Dermis microvascular lymphatic vessel endothelial cell (primary cell): ENCODE measurements at places on chromosomes 1 and 21. TPM values are rescaled to one million over a fixed set of nuclear protein-coding genes. Genes with fewer than 3 reads are reported as not detected.

CYP4A11 gene
- not detected in 2 replicates for total RNA-seq

- no peak for DNase-seq
Measured at GRCh38 chr21:44414291-44415072, 40.8 kb upstream of the LRRC3 start.

GRCh38 chr1:62401034-62401760 lies 35.7 kb upstream of the USP1 start:
- DNase-seq = no peak

DNA sequence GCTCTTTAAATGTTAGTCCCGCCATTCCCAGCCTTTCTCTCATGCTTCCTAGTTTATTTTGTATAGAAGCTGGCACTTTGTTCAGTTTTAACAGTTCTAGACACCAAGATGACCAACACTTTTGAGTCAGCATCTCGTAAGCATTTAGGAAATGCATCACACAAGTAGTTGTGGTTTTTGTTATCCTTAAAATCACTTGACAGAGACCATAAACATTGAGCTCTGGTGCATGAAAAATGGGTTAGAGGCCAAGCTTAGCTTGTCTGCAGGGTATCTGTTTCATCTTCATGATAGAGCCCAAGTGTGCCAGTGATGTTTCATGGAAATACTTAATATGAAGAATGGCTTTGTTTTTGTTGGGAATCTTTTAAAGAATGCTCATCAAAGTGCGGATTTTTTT lies 159.7 kb downstream of the DISP1 start:
- no peak for DNase-seq

DNA sequence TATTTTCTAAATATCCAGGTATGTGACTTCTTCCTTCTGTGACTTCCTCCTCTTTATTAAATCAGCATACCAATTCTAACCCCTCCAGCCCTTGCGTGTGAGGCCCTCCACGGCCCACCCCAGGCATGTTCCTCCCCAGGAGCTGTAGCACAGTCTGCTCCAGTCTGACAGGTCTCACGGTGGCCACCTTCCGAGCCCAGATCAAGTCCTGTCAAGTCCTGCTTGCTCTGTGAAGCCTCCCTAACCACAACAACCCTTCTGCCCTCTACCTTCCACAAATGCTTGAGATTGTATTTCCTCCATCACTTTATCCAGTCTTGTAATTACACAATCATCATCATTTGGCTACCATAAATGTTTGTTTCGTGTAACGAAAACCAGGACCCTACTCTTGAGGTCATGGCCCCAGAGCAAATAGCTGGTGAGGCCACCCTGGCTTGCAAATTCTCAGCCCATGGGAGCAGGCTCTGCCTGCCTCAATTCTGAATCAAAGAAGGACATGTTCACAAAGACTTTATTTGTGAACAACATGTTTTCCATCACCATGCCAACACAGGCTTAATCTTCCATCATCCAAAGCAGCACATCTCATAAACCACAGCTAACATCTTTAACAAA lies 33.0 kb upstream of the S100A7 start:
- DNase-seq = no peak

DNA sequence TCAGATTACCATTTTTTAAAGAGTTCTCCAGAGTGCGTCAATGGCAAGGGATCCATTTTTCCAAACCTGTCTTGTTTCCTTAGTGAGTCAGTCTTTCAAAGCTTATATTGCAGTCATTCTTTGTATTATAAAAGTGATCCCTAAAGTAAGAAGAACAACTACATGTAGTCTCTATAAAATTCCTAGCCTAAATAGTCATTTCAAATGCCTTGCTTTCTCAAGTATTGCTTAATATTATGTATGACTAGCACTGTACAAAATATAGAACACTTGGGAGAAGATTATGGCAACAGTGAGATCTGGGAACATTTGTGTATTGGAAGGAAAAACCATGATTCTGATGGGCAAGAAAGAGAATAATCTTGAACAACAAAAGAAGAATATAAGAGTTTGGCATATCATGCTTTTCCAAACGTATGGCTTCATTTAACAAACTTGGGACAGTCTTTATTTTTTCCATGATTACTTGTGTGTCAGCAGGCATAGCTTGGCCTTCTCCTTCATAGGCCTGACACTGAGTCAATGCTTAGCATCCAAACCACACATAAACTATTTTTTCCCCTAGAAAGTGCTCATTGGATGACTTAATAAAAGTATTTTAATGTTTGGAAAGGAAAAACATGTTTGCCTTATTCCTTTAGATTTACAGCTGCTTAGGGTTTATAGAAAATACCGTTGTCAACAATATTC lies 547.4 kb downstream of the LTN1 start:
- DNase-seq = no peak

GUCA2B gene
- not detected in 2 replicates for total RNA-seq

GJA9 gene
- not detected in 2 replicates for total RNA-seq

GPR157 gene
- 3.9 and 5.1 TPM in 2 replicates for total RNA-seq

- no peak for DNase-seq
Measured at GRCh38 chr1:25197235-25197975, 34.9 kb downstream of the SYF2 start.

GPR25 gene
- total RNA-seq = not detected in 2 replicates

GRCh38 chr1:80535466-80535865 lies 1265.3 kb upstream of the ADGRL2 start:
- no peak for DNase-seq

CD53 gene
- total RNA-seq = not detected in 2 replicates

DNA sequence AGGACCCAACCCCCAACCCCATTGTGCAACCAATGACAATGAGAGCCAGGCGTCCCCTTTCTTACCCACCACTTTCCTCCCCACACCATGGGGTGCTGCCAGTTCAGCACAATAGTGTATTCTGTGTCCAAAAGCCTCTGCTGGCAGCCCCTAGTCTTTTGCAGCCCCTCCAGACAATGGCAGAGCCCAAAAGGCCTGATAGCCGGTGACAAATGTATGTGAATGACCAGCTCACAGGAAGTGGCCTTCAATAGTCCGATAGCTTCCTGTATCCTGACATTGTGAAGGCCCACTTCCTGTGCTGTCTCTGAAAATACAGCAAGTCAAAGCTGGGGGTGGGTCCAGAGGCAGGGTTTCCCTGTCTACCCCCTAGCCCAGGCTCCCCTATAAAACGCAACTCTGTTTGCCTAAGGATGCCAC lies 16.6 kb downstream of the SMIM12 start:
- DNase-seq = peak; percentile 94

B3GALT2 gene
- total RNA-seq = 1.5 and 3.7 TPM in 2 replicates

DNA sequence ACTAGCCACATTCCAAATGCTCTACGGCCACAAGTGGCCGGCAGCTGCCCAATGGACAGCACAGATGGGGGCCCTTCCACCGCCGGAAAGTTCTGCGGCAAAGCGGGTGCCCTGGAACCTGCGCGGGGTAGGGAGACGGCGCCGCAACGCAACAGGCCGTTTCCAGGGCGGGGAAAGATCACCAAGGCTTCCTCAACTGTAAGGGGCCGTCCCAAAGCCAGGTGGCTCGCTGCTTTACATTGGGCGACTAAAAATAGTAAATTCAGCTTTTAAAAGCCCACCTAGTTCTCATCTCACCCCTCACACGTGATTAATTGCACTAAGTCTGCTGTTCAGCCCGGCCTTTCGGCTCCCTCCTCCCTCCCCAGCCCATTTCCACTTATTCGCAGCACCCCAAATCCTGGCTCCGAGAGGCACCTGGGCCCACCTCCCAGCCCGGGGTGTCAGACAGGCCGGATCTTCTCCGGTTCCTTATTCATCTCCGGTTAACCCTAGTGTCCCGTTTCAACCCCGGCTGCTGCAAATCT lies 643 bp downstream of the CFAP298 start:
- peak; percentile 52 for DNase-seq

WNT2B gene
- total RNA-seq = 0.51 and 1.0 TPM in 2 replicates

KDM1A gene
- total RNA-seq = 85.7 and 97.2 TPM in 2 replicates

CFAP74 gene
- total RNA-seq = not detected in 2 replicates

DNA sequence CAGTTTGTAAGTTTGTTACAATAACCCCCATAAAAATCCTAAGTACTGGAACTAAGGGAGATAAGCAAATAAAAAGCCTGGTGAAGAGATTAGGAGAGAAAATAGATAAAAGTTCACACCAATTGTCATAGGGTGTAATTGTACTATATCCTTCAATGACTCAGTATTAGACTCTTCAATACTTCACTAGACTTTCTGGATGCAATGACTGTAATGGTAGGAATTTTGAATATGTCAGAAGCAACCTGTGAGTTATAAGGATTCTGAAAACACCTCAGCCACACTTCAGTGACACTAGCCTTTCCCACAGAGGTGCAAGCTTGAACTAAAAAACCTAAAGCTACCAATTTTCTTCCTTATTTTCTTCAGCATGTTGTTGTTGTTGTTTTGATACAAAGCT lies 147.9 kb downstream of the PTGER3 start:
- DNase-seq = no peak

DNA sequence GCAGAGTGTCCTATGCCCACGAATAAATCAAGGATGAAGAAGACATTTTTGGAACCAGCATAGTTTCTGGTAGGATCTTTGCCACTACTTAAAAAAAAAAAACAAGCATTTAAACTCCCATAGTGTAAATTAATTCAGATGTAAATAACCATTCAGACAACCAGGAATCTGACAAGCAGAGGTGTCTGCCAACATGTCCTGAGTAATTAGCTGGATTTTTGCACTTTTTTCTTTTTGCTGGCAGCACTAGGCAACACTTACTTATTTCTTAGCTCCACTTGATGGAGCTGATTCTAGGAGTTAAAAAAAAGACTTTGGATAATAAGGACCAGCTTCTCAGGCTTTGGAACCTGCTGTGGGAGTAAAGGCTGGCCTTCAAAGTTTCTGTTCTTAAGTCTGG lies 27.6 kb upstream of the CNIH3 start:
- no peak for DNase-seq

GRCh38 chr1:55150880-55151588 lies 64.1 kb downstream of the USP24 start:
- no peak for DNase-seq

RAB25 gene
- not detected in 2 replicates for total RNA-seq

DNA sequence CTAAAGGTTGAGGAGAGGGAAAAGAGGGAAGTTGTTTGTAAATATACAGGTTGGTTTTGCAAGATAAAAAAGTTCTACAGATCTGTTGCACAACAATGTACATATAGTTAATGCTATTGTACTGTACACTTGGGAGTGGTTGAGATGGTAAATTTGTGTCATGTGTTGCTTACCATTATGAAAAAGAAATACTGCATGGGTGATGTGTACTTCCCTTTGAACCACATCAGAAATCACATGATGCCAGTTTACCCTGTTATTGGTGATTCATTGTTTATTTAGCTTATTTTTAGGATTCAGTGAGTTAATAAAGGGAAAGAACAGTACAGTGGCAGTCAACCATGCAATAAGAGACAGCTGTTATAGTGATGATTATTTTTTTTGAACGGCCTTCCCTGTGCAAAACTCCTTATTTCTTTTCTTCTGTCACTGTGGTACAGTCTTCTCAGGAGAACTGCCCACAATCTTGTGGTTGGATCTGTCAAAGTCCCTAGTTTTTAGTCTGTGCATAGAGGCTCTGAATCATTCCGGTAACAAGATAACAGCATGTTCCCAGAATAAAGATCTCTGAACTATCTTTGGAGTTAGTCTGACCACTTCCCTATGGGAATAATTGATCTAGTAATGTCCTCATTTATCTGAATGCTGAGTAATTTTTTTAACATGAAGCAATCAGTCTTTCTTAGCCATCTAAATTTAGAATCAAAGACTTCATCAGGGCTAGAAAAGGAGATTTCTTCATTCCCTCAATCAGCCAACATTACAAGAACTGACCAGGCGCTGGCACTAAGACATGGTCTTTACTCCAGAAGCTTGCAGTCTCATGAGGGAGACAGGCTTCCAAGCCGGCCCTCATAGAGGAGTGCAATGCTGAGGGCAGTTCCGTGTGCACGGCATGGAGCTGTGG lies 84.2 kb downstream of the SH3GLB1 start:
- no peak for DNase-seq

GRCh38 chr1:180229483-180230415 lies at the start of gene LHX4:
Gene LHX4 (plus strand): TSS chr1:180230264. CDS start chr1:180230530, 266 bp downstream.
- DNase-seq = peak; percentile 28

- no peak for DNase-seq
Measured at GRCh38 chr21:34875830-34876229, 173.3 kb downstream of the RUNX1 start.

GRCh38 chr1:10288029-10288615 lies 77.8 kb downstream of the KIF1B start:
- no peak for DNase-seq

GRCh38 chr1:66275083-66275482 lies 258.9 kb upstream of the SGIP1 start:
- no peak for DNase-seq

DNA sequence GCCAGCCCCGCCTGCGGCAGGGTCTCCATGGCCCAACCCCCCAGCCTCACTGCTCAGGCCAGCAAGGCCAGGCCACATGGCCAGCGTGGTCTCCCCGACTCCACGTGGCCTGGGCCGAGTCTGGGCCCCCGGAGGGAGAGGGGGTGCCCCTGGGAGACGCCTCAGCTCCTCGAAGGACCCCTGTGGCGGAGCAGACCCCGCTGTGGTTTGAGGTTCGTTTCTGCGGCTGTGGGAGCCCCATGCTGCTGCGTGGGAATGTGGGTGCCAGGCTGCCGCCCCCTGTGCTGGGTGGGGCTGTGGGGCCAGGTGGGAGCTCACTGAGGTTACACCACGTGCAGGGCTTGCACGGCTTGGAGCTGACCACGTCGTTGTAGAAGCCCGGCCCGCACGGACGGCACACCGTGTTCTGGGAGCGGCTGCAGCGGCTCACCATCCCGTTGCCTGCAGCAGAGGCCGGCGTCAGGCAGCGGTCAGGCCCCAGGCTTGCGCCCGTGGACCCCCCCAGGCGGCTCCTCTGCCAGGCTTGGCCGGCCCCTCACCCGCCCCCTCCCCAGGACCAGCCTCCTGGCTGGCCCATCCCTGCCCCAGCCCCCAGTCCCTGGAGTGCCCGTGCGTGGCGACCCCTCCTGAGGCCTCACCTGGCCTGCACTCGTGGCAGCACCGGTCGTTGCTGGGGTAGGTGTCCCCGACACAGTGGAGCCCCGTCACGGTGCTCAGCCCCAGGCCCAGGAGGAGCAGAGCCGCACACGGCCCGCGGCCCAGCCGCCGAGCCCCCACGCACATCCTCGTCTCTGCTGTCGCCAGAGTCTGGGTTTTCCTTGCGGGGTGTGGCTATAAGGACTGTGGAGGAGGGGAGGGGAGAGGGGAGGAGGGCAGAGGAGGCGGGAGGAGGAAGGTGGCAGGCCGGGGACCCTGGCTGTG lies at the start of gene TNFRSF4:
Gene TNFRSF4 (minus strand): TSS at position 809 of the 921 bp plus-strand sequence. CDS start 26 bp downstream, at position 783.
- DNase-seq = no peak

DNA sequence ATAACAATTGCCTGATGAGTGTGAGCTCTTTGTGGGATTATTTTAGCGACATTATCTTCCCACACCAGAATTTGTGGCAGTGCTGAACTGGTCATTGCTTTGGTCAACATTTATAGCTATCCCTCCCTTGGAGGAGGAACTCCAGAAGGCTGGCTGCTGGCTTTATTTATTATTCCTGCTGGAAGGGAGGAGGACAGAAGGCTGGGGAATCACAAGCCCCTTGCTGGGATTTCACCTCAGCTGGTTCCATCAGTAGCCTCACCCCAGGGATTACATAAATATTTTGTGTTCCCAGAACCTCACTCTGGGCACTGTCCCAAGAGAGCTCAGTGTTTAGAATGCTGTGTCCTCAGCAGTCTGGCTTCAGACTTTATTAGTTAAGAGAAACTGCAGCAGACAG lies 102.8 kb upstream of the C1orf21 start:
- no peak for DNase-seq
